Muscle of leg (tissue), 16 donors: ENCODE measurements at places on chromosomes 7 and 10.

- peak; percentile 85 for DNase-seq
These were observed 184.4 kb upstream of the LYZL2 start for GRCh38 chr10:30813872-30814481.

GRCh38 chr7:75656740-75657139, 82.0 kb downstream of the HIP1 start:
- DNase-seq, result no peak

GRCh38 chr7:82156168-82156567, 287.4 kb downstream of the CACNA2D1 start:
- no peak for DNase-seq

GRCh38 chr10:68826764-68827591, at the start of gene STOX1:
TSS of gene STOX1 (plus strand) at chr10:68827531. CDS start at chr10:68827624, 93 bp downstream.
- DNase-seq, result peak; percentile 84

DNA sequence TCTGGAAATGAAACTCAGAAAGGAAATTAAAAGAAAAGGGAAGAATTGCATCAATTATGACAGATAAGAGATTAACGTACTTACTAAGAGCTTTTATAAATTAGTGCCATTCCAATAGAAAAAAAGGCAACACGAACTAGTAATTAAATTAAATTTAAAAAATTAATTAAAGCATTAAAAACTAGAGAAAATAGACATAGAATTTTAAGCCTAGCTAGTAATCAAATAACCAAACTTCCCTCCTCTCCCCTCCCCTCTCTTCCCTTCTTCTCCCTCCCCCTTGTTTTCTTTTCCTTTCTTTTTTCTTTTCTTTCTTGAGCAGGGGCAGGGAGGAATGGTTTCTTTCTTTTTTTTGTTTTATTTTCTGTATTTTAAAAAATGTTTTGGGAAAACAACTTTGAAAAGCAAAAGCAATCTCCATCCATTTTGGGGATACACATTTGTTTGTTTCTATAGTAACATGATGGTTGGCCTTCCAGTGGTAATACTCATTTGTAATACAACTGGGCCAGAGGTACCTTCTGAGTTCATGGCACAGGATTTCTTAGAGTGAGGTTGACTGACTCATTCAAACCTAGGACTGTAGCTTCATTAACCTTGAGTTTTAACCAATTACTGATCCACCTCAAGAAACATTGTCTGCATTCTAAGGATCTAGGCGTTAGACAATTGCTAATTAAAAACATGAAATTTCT, 132.6 kb downstream of the ST7 start:
- DNase-seq, result peak; percentile 37

- DNase-seq, result peak; percentile 87
These were observed 11.8 kb upstream of the PDCD4 start for GRCh38 chr10:110859973-110860376.

GRCh38 chr10:115606741-115607140, 513.6 kb downstream of the ATRNL1 start:
- DNase-seq, result no peak

- peak; percentile 31 for DNase-seq
These were observed 107.0 kb upstream of the INSIG1 start for GRCh38 chr7:155190688-155191087.

DNA sequence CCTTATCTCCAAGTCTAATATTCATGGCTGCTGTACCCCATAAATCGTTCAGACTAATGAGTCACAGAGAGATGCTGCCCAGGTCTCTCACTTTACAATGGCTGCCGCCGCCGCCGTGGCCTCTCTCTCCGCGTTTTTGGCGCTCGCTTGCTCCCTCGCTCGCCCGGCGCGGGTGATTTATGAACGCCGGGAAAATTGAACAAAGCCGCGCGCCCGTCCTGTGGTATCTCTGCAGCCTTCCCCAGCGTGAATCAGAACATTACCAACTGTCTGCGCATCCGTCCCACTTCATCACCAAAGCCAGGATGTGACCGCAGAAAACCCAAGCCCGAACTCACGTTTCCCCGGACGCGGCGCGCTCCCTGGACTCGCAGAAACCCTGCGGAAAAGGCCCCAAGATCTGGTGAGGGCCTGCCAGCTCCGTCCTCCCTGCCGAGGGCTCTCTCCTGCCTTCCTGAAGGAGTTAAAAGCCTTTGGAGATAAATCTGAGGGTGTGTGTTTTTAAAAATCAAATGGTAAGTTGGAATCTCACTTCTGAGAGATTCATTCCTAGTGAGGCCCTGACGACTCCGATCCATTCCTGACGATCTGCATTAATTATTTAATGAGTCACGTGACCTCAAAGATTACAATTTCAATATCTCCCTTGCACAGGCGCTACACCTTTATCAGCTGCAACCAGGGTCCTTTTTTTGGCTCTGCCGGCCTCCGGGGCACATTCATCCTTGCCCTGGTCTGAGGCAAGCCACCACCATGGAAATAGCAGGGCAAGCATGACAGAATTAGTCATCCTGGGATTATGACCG, 6.3 kb downstream of the HOXA4 start:
- no peak for DNase-seq

DNA sequence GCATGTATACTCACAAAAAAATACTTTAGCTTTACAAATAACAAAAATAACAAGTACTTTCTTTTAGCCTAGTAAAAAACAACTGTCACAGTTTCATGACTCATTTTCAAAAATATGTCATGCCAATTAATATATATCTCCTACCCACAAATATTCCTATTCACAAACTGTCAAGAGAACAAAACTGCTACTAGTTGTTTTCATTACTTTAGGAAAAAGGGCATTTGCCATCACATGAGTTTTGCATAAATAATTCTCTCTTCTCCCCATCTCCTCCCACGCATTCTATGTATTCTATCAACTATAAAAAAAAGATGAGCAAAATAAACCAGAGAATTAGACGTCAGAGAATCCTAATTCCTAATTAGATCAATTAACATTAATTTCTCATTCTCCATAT, 87.6 kb downstream of the PIP4K2A start:
- no peak for DNase-seq

DNA sequence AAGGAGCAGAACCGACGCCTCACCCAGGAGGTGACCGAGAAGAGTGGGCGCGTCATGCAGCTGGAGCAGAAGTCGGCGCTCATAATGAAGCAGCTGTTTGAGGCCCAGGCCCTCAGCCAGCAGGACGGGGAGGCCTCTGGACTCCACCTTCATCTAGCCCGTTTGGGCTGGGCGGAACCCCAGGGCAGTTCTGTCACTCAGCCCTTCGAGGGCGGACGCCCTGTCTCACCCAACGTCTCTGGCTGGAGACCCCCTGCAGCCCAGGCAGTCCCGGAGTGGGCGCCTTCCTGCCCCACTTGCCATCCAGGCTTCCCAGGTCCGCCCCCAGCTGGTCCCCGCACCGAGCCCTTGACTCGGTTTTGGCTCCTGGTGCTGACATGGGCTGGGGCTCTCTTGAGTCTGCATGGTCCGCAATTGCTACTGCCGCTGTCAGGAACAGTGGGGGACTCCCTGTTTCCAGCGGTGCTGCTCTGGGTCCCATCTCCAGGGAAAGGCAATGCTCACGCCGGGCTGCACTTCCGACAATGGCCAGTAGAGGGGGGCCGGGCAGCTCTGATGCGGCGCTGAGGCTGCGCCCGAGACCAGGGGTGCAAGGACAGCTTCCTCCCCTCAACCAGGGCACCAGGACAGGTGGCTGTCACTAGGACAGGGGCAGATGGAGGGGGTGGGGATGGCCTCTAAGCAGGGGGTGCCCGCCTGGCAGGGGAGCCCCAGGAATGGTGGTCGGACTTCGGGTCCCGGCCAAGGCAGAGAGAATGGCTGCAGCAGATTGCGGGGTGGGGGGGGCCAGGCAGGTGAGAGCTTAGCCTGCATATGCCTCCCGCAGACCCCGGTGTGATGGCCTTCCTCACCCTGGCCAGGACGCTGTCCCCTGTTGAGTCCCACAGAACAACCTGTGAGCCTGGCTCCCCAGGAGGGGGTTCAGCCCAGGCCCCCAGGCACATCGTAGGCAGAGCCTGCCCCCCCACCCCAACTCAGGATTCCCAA, 71.2 kb upstream of the KCTD7 start:
- peak; percentile 61 for DNase-seq

- no peak for DNase-seq
These were observed 27.4 kb upstream of the CYTH3 start for GRCh38 chr7:6299774-6300173.

GRCh38 chr7:516606-517456, 2.8 kb downstream of the PDGFA start:
- DNase-seq, result peak; percentile 81

GRCh38 chr10:124523901-124524300, 62.3 kb downstream of the LHPP start:
- DNase-seq, result no peak

DNA sequence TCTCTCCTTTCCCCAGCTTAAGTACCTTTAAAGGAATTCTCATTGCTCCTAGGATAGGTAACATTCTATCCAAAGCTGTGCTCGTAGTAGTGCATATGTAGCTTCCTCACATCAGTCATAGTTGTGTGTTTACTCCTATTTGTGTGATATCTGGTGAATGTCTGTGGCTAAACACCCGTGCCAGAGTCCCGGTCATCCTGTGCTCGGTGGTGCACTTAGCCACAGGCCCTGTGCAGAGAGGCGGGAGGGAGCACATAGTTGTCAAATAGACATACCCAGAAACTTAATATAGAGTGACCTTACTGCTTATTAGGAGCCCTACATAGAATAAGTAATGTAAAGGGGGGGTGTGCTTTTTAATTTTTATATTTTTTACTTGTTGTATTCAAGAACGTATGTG, 76.6 kb downstream of the RBM33 start:
- DNase-seq, result no peak

- no peak for DNase-seq
These were observed 23.0 kb downstream of the DENND11 start for GRCh38 chr7:141679014-141679413.

- DNase-seq, result no peak
These were observed 1.4 kb downstream of the CFAP46 start for GRCh38 chr10:132940791-132941465.

- DNase-seq, result peak; percentile 46
These were observed 228.8 kb upstream of the FAM3C start for GRCh38 chr7:121624958-121625357.

DNA sequence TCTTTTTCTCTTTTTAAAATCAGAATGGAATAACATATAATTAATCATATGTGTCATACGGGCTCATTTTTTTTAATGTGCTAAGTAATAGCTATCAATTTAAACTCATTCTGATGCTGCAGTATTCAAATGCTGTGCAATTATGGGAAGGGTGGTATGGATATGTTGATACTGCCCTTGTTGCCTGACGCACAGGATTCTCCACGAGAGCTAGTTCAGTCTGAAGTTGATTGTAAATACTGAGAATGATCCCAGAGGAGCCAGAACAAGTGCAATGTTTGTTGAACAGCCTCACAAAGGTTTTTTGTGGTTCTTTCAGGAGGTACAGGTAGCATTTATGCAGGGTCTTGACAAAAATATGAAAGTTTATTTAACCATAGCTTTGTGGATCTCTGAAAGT, 13.4 kb downstream of the NPY start:
- DNase-seq, result no peak

DNA sequence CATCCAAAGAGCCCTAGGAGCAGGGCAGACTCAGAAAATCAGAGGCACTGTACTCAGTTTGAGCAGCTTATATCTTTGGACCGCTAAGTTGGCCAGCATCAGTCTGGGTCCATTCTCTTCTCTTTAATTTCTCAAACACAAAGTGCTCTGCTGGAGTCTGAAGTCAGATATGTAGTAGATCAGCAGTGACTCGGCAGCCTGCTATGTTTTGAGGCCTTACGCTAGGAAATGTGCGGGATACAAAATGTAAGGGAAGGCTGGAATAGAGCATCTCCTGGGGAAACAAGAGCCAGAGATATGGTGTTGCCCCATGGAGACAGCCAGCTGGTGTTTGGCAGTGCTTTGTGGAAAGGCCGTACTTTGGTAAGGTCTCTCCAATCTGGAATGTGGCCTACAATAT, 60.6 kb upstream of the VKORC1L1 start:
- DNase-seq, result no peak

DNA sequence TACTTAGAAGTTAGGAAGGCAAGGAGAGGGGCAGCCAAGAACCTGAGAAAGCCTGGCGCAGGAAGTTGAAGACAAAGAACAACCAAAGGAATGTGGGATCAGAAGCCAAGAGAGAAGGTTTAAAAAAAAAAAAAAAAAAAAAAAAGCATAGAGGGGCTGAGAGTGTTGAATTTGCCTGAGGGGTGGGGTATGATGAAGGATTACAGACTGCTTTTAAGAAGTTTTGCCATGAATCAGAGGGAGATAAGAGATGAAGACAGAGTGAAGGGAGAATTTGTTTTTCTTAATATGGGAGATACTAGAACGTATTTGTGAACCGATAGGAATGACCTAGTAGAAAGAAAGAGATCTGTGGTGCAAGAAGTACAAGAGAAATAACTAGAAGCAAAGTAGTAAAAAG, 6.7 kb downstream of the SLC26A4 start:
- DNase-seq, result no peak

- no peak for DNase-seq
These were observed 10.6 kb upstream of the TSPAN14 start for GRCh38 chr10:80443531-80443974.

- peak; percentile 67 for DNase-seq
These were observed 84.1 kb downstream of the ZNF467 start for GRCh38 chr7:149689291-149689721.

DNA sequence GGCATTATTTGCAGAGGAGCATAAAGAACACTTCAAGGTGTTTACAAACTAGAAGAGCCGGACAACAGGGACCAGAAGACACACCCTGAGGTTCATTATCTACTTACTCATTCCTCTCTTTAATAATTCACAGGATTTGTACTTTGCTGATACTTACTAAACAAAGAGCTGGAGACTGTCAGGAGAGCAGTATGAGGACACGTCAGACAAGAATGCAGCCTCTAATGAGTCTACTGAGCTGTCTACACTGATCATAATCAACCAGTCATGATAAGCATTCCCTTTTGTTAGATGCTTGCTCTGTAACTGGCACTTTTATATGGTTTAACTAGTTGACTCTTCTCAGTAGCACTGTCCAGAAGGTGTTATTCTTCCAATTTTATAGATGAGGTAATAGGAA, 243.3 kb upstream of the CDC14C start:
- DNase-seq, result no peak
